Skin of body (tissue), 3 donors: ENCODE measurements at places on chromosomes 7 and 10.

DNA sequence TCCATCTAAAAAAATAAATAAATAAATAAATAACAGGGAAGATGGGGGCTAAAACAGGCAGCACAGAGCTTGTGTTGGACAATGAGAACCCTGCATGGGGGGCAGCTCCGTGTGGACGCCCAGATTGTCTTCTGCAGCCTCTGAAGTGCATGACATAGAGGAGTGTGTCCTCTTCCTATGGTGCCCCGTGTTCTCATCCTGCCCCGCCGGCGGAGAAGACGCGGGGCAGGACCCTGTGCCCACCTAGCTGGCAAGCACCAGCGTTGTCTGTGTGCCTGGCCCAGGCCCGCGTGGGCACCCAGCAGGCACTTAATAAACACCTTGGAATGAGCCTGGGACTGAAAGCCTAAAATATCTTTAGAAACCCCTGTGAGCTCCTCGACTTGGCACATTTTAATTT, 88.7 kb upstream of the DNAAF5 start:
- no peak for DNase-seq

- DNase-seq, result peak; percentile 83
These were observed 553.0 kb downstream of the KCNMA1 start for GRCh38 chr10:77084431-77085144.

- no peak for DNase-seq
These were observed 16.5 kb downstream of the ADAMTS14 start for GRCh38 chr10:70688828-70689227.

- no peak for DNase-seq
These were observed 1407.5 kb upstream of the LRRTM3 start for GRCh38 chr10:65518379-65518778.

DNA sequence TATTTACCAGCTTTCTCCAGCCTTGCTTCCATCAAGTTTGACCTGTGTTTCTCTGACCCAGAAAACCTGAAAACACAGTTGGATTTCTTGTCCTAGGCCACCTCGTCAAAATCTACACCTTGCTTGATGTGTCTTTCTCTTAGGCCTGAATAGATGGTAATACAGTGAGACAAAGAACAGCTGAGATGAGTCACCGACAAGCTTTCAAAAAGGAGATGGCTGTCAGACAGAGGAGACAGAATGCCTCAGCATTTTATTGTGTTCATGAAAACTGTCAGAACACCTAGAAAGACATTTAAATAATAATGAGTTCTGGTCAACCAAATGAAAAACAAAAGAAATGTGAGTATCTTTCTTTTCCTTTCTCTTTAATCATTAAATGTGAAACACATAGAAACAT, 119.7 kb upstream of the SORCS1 start:
- no peak for DNase-seq

DNA sequence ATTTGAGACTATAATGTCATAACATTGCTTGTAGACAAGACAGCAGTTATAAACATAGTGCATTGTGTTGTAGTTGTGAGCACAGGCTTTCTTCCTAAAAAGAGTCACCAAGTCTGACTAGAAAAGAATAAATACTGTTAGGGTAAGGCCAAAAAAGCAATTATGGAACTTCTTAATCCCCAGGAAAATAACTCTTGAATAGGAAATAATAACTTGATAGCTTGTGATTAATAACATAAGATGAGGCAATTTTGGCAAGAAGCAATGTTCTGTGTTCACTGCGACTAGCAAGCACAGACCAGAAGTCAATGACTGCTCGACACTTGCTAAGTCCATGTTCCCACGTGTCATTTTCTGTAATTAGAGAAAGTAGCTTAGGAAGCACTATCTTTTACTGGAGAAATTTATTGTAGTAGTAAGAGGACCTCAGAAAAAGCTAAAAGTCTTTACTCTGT, 97.1 kb downstream of the AGMO start:
- DNase-seq, result peak; percentile 43

DNA sequence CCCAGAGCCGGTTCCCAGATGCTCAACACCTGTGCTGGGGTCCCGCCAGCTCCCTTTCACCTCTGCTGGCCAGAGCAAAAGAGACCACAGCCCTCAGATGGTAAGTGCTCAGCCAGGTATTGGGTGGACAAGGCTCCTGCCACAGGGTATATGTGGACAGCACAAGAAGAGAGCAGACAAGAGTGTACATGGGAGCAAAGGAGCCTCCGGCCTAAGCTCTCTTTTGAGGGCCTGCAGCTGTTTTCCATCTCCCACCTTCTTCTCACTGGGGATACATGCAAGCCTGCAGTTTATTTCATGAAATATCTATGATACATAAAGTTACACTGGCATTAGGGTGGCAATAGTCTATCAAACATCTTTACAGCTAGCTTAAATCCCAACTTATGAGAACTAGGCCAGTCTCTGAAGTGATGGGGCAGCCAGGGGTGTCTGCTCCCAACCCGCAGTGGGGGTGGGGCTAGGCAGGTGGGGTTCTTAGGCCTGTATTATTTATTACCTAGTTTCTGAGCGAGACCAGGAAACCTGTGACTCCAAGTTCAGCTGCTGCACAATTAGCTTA, 50.4 kb upstream of the DDC start:
- no peak for DNase-seq

DNA sequence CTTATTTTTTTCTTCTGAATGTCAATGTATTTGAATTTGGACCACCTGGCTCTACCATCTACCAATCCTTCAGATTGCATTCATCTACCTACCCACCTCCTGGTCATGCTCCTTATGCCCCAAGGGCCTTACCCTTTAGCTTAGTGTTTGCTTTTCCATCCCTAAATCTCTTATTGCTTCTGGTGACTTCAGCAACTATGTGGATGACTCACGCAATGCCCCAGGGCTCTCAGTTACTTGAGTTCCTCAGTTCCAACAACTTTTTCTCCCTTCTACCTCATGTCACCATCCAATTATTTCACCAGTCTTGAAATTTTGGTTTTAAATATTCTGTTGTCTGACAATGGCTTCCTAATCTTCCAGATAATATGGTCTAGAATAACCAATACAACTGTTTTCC, 118.9 kb downstream of the CFAP58 start:
- DNase-seq, result no peak

GRCh38 chr10:70615784-70616522, 13.4 kb upstream of the PRF1 start:
- DNase-seq, result no peak

DNA sequence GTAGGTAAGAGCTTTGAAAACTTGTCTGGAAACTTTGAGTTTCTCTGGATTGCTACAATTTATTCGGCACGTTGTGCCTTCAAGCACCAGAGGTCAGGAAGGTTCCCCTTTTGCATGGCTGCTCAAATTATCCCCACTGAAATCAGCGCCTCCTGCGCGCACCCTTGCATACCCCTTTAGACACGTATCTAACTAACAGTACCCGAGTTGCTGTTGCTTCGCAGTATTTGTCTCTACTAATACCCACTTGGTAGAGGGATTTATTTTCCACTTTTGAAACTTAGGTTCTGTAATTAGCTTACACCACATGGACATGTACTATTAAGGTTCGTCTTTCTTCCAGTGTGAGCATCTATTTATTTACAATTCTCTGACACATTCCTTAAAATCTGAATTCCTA, 1.6 kb downstream of the MEOX2 start:
- DNase-seq, result peak; percentile 70

DNA sequence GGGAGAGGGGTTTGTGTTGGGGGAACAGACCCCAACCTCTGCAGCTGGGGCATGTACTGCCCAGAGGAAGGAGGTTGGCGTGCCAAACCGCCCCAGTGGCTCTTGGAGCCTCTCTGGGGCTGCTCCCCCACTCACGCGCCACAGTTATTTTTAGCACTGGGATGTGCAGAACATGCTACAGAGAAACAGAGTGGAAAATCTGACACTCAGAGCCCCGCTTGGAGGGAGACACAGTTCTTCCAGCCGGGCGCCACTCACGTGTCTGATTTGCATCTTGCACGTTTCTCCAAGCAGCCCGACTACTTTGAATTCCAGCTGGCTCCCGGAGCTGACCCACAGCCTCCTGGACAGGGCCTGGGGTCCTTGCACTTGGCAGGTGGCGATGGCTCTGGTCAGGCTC, 182.0 kb downstream of the RPS24 start:
- DNase-seq, result peak; percentile 94

GRCh38 chr10:1860351-1860750, 123.0 kb upstream of the ADARB2 start:
- DNase-seq, result no peak

DNA sequence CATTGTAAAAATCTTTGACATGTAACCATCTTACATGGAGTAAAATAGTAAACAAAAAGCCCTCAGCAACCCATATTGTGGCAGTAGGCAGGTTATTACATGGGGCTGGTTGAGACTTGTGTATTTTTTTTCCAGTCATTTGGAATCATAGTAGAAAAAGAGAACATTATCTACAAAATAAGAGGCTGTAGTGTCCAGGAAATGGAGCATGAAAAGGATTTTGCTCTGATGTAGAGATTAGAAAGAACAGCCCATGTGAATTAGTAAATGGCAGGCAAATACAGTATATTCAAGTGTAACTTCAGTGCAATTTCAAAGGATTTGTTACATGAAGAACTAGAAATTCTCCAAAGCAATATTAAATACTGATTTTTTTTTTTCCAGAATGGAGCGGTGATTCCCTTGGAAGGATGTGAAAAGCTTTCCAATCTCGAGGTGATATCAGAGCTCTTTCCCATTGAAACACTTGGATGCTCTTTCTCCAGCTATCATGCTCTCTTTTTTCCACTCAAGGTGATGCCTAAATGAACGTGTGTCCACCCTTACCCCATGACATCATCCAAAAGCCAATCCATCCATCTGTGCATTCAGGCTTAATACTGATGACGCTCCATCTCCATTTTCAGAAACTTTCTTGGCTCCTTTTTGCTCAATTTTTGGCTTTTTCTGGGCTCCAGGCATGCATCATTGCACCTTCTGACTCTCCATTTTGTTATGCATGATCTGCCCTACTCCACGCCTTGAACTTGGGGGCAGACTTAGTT, 1034.7 kb downstream of the TYW1 start:
- no peak for DNase-seq

DNA sequence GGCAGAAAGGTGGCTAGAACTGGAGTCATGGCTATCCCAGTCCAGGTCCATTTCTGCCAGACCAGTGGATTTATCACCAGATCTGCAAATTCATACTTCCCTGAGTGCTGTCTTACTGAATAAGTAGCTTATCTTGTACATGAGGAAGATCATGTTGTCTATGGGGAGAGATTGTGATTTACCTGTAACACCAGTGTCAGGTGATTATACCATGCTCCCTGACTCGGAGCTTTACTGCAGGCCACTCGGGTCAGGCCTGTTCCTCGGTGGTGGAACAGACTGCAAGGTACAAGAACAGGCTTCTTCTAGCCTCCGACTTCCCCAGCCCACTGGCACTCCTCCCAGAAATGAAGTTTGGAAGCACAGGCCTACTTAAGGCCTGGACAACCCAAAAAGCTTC, 42.6 kb upstream of the DLG5 start:
- no peak for DNase-seq

GRCh38 chr10:72315611-72316385, 38.9 kb downstream of the DNAJB12 start:
- peak; percentile 34 for DNase-seq

DNA sequence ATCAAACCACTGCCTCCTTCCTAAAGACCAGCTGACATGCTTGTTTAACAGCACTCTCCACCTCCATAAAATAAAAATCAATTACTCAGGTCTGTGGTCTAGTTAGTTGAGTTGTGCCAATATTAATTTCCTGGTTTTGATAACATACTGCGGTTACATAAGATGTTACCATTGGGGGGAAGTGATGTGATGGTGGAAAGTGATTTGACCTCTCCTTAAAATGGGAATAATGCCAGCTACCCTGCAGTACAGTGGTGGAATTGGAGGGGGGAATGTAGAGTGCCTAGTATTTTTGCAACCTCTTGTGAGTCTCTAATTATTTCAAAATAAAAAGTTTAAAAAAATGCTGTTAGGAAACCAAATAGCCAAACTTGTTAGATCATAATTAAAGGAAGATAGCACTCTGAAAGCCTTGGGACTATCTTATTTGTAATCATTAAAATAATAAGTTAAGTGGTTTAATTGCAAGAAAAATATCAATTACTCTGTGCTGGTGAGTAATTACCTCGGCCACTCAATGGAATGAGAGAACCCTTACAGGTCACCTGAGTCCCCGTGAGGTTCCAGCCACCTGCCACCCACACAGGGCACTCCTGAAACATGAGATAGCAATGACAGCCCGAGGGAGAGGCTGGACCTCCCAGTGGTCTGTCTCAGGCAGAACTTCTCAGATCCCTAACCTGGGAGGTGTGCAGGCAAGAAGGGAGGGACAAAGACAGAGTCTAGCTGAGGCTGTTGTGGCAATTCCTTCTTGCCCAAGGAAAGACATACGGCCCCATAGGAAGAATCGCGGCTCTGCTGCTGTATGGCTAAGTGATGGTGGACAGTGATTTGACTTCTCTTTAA, 94.1 kb downstream of the SH3PXD2A start:
- no peak for DNase-seq

DNA sequence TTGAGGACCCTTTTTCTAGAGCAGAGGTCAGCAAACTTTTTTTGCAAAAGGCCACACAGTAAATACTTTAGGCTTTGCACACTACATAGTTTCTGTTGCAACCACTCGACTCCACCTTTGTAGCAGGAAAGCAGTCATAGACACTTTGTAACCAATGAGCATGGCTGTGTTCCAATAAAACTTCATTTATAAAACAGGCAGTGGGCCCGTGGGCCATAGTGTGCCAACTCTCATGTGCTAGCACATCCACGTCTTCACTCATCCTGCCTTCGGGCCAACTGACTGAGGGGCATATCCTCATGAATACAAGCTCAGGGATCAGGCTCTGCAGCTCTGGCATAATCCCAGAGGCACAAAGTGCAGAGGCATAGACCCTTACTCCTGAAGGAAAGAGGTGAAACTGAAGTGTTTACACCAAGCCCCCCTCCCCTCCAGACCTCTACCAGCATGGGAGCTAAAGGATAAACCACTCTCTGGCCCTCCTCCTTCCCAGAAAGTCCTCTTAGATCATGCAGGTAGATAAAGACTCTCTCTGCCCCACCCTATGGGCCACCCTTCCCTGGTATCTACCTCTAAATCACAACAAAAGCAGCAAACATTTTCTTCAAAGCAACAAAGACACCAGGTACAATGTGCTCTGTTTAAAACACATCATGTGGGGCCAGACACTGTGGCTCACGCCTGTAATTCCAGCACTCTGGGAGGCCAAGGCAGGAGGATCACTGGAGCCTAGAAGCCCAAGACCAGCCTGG, 71.0 kb downstream of the DLG5 start:
- DNase-seq, result no peak

- no peak for DNase-seq
These were observed 90.3 kb upstream of the LYZL2 start for GRCh38 chr10:30719832-30720231.
